CMK (cell line): ENCODE measurements at places on chromosomes 7 and 10.
A peak's percentile ranks its signal among the peaks of the same experiment; 100 is the strongest.

DNA sequence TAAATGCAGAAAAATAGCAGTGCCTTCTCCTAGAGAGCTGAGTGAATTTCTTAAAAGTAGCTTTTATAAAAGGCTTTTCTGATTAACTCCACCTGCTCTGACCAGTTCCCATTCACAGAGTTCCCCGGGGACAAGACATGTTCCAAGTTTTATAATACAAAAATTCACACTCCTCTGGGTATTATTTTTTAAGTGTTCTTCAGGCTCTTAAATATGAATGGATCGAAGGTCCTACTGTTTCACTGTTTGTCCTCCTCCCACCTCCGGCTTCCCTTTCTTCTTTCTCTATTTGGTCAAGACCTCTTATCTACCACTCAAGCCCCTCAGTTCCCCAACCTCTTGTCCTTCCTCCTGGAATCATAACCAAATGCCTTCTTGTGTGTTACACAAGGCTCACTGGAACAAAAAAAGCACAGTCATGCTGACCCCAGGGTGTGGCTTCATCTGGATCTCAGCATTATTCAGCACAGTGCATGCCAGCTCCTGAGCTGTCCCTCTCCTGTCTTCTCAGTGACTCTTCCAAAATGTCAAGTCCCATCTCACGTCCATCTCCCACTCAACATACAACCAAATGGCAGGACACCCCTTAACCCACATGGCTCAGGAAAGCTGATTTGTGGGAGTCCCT is 222.4 kb downstream of the SORCS1 start:
- peak; percentile 0 for DNase-seq

GRCh38 chr7:159130820-159131219 is 13.8 kb downstream of the VIPR2 start:
- no peak for DNase-seq

DNA sequence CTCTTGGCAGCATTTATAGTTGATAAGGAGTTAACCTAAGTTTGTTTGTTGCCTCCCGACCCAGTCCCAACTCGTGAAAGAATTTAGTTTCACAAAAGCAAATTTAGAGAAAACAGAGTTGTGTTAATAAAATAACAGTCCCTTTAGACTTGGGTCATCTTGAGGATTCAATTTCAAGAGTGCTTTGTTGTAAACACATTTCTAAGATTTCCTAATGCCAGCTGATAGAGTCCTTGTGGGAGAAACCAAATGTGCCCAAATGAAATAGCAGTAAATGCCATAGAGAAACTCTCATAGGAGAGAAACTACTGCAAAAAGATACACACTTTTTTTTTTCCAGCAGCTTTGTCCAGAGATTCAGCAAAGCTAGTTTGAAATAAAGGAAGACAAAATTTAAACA is 211.3 kb upstream of the BMPER start:
- no peak for DNase-seq

GRCh38 chr10:3976171-3976570 is 191.2 kb upstream of the KLF6 start:
- DNase-seq, result no peak

GRCh38 chr7:92836489-92836999 is at the start of gene CDK6:
TSS of gene CDK6 (minus strand) at chr7:92836573. CDS start at chr7:92833323, 3,250 bp downstream.
- DNase-seq, result peak; percentile 54

- DNase-seq, result no peak
These were observed 15.6 kb downstream of the PDAP1 start for GRCh38 chr7:99392659-99393354.

- no peak for DNase-seq
These were observed 469.3 kb upstream of the KLF6 start for GRCh38 chr10:4254101-4254994.

DNA sequence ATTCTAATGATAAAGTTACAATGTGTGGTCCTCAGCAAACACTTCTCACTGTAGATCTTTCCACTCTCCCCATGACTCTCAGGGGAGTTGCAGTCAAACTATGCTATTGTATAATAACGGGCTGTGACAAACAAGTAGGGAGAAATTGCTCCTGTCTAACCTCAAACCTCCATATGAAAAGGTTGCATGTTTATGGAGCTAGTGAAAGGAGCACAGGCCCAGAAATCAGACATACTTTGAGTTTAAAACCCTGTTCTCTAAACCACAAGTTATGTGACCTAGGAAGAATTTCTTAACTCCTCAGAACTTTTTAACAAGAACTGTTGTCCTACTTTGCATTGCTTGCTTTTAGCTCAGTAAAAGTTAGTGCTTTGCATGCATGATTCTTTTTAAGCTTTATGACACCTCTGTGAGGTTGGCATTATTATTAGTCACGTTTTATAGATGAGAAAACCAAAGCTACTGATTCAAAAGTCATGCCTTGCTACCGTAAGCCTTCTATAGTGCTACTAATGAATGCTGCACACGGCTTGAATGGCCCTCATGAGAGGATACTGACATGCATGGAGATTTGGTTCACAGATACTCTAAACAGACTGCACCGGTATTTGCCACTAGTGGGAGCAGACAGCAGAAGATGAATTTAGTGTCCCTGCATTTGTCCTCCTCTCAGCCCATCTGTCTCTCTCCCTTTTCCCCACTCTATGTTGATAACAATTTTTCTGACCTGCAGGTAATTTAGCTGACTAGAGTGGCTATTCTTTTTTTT is 129.5 kb upstream of the PCGF5 start:
- no peak for DNase-seq

- no peak for DNase-seq
These were observed 49.6 kb upstream of the WNT8B start for GRCh38 chr10:100413173-100413572.

GRCh38 chr7:70506434-70506833 is 625.5 kb upstream of the GALNT17 start:
- no peak for DNase-seq

DNA sequence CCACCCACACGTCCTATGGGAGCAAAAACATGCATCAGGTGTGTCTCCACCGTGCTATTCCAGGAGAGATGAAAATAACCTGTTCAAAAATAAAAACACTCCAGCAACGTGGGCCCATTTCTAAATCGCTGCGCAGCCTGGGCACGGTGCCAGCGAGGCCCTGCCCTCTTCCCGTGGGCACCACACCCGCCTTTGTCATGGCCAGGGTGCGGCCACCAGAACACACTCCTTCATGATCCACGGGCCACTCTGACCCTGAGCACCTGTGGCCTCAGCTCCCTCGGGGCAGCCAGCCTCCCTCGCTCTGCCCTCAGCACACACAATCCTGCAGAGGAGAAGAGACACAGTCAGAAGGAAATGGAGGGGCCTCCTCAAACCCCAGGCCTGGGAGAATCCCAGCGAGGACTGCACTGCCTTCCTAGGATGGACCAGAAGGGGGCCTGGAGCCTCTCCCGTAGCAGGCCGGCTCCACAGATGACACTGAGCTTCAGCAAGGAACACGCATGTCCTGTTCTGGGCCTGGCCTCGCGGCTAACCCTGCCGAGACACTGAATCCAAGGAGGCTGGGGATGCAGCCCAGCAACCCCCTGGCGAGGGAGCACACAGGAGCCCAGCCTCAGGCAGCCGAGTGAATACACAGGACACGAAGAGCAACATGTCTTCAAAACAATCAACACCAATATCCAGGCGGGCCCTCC is 169.0 kb downstream of the MAD1L1 start:
- no peak for DNase-seq

DNA sequence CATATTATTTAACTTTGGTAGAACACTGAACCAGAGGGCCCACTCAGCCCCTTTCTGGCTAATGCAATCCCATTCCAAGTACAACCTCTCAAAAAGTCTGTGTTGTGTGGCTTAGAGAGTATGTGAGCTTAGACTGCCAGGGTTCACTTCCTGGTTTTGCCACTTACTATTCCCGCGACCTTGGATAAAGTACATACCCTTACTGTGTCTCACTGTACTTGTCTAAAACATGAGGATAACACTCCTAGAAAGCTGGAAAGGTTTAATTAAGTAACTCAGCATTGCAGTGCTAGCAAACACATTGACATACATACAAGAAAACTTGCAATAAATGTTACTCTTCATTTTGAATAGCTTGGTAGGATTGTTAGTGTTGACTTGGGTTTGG is 215.8 kb downstream of the CHCHD3 start:
- DNase-seq, result no peak

- DNase-seq, result no peak
These were observed 57.8 kb upstream of the CALCR start for GRCh38 chr7:93632371-93632770.

DNA sequence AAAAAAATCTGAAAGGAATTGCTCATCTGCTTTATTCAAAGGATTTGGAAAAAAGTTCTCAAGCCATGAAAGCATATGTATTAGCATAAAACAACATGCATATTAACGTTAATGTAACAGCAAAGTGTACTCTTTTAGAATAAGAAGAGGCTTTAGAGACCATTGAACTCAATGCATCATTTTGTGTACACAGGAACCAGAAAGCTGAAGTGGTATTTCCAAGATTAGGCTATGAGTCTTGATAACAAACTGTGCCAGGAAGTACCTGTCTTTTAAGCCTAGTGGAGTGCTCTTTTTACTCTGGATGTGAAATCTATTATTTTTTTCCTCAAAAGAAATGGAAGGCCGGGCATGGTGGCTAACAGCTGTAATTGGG is 164.2 kb downstream of the THSD7A start:
- DNase-seq, result no peak

- no peak for DNase-seq
These were observed 80.7 kb upstream of the DUSP5 start for GRCh38 chr10:110416776-110417711.

DNA sequence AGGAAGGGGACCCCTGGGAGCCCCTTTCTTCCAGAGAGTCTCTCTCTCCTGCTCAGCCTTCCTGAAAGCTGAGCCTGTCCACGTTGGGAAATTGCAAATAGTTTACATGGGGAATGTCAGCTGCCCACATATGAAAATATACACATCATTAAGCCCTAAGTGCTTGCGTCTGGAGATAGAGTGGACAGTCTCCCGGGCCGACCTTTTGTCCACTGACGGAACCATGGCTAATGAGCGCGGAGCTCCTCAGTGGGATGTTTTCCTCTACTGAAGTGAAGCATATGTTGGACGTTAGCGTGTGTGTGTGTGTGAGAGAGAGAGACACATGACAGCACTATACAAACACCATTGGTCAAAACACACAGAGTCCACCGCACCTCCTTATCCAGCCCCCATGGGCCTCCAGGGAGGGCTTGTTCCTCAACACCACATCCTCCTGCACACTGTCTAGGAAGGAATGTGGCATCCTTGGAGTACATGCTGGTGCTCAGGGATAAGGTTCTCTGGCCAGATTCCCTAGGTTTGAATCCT is 128.4 kb downstream of the RGS10 start:
- DNase-seq, result no peak

DNA sequence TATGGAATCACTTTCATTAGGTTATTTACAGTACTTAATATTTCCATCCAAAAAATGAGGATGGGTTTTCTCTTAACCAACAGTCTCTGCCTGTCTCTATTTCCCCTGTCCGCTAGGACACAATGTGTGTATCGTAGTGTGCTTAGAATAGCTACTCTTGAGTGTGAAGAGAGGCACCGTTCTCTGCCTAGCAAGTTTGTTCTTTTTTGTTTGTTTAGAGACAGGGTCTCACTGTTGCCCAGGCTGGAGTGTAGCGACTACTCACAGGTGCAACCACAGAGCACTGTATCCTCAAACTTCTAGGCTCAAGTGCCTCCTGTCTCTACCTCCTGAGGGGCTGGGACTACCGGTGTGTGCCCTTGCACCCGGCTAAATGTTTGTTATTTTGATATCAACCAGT is 121.9 kb downstream of the ANK3 start:
- DNase-seq, result no peak

GRCh38 chr7:120955577-120956149 is 5.1 kb downstream of the ING3 start:
- DNase-seq, result no peak

GRCh38 chr10:70106958-70107791 is 25.4 kb downstream of the AIFM2 start:
- DNase-seq, result no peak

- no peak for DNase-seq
These were observed 57.5 kb upstream of the CHCHD3 start for GRCh38 chr7:133139350-133139749.

GRCh38 chr7:131212114-131212513 is 115.6 kb upstream of the MKLN1 start:
- DNase-seq, result no peak

- DNase-seq, result no peak
These were observed 207.6 kb upstream of the PRKCQ start for GRCh38 chr10:6787718-6788117.

DNA sequence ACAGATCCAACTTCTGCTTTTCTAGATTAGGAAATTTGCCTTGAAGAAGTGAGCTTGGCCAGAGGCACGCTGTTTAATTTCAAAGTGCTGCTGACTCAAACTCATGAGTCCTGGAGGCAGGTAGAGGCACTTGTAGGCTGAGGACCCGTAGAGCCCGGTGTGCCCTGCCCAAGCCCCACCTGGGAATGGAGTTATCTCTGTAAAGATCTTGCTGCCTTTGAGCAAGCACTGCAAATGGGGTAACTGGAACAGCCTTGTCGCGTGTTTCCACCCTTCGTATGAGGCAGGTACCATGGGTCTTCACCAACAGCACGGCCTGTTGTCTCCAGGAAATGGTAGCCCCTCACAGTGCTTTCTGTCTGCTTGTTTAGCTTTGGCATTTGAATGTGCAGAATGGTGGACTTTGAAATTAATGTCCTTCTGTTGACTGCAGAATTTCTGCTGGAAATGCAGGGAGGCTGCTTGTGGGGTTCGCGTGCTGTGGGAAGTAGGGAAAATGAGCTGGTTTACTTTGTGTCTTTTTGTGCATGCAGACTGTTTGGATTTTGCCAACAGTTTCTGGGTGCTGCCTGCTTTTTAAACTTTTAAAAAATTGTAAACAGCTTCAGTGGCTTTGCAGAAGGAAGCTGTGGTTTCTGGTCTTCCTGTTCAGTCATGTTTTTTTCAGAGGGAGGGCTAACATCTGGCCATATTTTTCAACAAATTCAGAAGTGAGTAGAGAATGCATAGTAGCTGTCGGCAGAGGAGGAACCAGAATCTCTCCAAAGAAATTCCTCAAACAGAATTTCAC is 27.2 kb downstream of the CCM2 start:
- peak; percentile 30 for DNase-seq

- DNase-seq, result no peak
These were observed 201.8 kb downstream of the DYNC1I1 start for GRCh38 chr7:95974108-95974507.

DNA sequence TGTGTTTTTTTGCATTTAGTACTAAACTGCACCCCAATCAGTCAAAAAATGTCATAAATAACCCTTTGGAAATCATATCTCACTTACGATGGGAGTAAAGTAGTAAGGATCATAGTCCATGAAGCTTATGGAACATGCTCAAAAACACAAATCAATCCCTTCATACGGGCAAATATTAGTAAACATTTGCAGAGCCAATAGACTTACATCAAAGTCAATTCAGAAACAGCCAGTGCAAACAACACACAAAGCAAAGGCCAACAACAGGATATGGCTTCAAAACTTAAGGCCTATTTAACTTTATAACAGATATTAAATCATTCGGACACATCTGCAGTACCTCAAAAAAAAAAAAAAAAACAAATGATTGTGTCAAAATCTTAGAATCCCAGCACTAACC is 32.1 kb downstream of the SGCE start:
- DNase-seq, result no peak

- no peak for DNase-seq
These were observed 110.8 kb upstream of the PTN start for GRCh38 chr7:137454246-137454724.

GRCh38 chr7:73539709-73540108 is 17.6 kb upstream of the BAZ1B start:
- no peak for DNase-seq
